ENCODE measurements at places on chromosomes 4 and X.

DNA sequence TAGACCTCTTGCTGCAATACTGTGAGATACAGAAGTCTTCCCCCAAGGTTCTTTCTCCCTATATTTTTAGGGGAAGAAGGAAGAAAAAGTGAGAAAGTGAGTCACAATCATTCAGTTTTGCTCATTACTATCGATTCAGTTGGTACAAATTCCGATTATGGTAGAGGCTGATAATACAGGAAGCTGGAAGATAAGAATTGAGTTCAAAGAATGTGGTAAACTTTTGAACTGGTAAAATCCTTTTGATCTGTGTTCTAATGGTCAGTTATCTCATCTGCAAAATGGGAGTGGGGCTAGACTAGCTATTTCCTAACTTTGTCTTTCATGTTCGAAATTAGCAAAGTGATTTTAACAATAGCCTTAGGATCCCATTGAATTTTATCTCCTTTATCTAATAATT lies 101.4 kb upstream of the FAT1 start:
- no peak for DNase-seq

DNA sequence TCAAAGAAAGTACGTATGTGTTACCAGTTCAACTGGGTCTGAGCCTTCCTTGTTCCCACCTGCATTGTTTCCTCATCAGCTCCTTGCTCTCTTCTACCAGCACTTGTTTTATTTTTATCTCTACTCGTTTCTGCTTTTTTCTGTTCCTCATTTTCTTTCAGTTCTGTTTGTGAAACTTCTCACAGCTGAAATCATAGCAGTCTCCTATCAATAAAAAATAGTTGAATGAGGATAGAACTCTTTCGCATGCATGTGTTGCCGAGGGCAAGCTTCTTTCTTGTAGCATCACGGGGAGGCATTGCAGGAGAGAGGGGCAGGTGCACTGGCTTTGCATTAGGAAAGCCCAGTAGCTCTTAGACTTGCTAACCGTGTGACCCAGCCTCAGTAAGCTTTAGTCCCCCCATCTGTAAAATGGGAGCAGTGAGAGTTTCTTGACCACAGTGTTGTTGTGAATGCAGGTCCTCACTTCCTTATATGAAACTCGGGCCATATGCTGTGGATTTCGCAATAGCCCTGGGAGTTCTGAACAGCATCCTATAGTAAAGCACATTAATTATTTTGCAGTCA lies 24.7 kb downstream of the OFD1 start:
- no peak for DNase-seq

DNA sequence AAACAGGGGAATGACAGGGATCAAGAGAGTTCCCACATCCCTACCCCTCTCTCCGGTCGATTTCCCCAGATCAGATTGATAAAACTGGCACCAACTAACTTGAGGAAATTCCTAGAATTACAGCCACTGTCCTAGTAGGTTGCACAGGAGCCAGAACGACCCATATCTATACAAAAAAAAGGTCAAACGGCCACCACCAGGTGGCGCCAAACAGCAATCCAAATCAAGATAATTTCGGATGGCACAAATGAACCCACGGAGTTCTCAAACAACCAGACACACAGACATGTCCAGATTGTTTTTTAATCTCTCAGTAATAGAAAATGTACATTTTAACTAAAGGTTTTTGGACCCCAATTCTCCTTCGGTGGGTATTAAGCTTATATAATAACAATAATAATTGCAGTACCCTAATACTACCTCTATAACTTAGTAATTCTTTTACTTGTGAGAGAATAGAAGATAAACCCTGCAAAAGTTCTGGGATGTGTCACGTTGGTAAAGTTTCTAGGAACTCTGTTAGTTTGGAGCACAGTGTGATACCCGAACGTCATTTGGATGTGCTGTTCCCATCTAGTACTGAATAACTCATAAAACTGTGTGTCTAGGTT lies 212.6 kb downstream of the SPOCK3 start:
- peak; percentile 89 for DNase-seq

GRCh38 chr4:53050361-53050774 lies 188.3 kb downstream of the RASL11B start:
- DNase-seq: no peak

GRCh38 chrX:111837197-111837596 lies 38.8 kb upstream of the TRPC5OS start:
- DNase-seq: peak; percentile 36

DNA sequence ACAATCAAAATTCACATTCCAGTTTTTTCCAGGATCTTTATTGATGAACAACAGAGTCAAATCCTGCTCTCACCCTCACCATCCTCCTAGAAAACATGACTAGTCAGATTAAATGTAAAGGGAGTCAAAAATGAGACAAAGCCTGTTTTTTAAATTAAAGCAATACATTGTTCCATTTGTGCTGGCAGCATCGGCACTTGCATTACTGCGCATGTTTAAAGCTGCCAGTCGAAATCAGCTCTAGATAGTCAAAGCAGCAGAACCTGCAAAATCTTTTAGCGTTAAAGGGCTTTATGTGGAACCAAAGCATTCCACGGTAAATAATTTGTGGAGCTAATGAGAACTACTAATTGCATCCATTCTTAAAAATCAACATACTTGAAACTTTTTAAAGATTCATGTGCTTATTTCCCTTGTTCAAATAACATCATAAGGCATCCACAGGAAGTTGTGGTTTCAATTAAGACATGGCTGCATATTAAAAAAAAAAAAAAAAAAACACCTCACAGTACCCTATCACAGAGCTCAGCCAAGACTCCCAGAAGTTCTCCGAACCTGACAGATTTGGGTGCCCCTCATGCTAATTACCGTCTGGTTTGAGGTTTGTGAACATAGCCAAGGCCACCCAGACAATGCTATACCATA lies 82.2 kb downstream of the SH3KBP1 start:
- DNase-seq: no peak

DNA sequence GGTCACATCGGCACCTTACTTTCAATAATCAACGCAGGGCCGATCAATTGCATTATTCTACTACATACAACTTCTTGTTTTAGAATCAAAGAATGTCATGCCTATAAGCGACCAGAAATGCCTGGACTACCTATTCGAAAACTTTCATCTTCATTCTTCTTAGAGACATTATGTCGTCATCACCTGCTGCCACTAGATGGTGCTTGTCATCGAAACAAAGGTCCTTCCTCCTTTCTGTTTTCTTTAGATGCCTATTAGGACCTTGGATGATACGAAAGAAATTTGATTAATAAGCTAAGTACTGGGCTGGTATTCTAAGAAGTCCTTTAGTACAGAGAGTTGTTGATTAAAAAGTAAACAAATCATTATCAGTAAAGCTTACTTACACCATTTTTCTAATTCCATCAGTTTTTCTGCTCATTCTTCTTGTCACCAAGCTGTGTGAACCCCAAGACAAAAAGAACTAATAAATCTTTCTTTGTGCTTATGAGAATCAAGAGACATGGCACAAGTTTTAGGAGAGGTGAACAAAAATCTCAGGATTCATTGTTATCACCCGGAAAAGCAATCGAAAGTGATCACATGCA lies 154.5 kb upstream of the SLC4A4 start:
- peak; percentile 68 for DNase-seq
